AG09309 (cell line): ENCODE measurements at places on chromosomes 5 and 9.

- DNase-seq, result no peak
Measured at GRCh38 chr9:3099646-3100045, 255.8 kb upstream of the PUM3 start.

GRCh38 chr5:82313016-82313415 lies 34.9 kb upstream of the RPS23 start:
- no peak for DNase-seq

DNA sequence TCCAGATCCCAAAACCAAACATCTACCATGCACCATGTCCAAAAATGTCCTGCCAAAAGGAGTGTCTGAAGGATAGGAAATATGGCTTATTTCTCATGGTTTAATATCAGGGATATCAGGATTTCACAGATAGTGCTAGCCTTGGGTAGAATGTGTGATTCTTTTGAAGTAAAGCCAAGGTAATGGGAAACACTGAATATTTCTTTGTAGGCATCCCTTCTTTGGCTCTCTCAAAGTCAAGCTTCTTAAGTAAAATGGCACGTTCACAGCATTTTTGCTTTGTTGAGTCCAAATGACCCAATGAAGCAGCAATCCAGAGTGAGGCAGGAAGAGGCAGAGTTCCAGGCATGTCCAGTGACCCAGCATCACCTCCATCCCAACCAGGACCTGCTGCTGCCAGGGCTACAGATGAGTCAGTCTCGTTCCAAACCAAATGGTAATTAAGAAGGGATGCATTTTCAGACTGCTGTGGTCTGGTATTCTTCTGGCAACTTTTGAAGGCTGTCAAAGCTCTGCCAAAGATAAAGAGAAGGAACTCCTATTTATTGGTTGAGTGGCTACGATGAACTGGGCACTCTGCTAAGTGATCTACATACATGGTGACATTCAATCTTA lies 678.8 kb upstream of the KLF4 start:
- peak; percentile 72 for DNase-seq

GRCh38 chr5:89374818-89375521 lies 492.0 kb upstream of the MEF2C start:
- DNase-seq, result no peak

GRCh38 chr5:133450286-133450685 lies 162.1 kb downstream of the FSTL4 start:
- DNase-seq, result no peak
